ENCODE measurements at places on chromosomes 11 and 22.

- DNase-seq, result no peak
These were observed 359.5 kb downstream of the TMEM135 start for GRCh38 chr11:87397011-87397865.

GRCh38 chr22:33057363-33057995 is 702 bp downstream of the SYN3 start:
- no peak for DNase-seq

DNA sequence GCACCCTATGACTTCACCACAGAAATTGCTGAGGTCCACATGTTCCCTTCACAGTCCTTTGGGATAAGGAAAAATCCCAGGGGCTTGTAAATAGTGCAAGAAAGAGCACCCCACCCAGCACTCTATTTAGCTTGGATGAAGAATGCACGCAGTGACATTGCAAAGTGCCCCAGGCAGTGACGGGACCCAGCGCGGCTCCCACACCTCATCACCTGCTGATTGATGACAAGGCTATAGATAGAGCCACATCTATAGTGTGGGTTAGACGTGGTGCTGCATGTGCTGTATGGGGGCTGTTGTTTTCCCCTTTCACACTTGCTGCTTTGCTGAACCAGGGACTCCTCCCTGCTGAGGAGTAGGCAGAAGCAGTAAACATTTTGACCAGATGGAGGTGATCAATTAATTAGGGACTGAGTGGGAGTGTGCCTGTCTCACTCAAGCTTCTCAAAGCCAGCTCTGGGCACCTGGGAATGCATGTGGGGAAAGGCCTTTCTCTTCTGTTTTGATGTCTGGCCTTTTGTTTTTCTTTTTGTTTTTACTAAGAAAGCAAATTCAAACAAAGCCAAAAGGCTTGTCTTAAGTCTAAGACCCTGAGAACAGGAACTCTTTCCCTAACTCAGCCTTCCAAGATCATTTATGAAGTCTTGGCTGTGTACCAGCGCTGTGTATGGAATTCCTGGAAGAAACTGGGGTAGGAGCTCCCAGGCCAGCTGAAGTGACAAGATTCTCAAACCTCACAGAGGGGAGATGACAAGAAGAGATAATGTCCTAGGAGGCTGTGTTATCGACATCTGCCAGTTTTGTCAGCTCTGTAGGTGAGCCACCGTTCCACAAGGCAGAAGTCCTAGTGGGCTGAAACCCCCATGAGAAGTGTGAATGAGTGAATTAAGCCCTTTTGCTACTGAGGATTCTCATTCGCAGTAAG is 219.7 kb downstream of the BARX2 start:
- no peak for DNase-seq

DNA sequence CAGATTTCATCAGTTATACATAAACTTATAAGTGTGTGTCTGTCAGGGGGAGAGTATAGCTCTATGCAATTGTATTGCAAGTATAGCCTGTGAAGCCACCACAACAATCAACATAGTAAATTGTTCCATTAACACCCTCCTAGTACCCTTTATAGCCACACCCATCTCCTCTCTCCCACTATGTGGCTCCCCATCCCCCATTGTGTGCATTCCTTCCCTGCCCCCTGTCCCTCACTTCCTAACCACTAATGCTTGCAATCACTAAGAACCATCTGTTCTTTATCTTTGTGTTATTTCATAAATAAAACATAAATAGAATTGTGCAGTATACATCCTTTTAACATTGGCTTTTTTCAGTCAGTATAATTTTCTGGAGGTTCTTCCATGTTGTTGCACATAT is 83.1 kb upstream of the SLC5A12 start:
- DNase-seq, result no peak

DNA sequence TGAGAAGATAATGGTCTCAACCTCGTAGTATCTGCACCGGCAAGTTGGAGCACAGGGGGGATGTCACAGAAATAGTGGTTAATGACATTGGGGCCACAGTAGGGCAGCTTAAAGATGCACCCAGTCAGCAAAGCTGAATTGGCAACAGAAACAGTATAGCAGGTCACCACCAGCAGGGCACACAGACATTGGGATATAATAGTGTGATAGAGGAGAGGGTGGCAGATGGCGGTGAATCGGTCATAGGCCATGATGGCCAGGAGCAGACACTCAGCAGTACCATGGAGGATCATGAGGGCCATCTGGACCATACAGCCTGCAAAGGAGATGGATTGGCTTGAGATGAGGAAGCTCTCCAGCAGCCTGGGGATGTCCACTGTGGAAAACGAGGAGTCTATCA is 106.0 kb upstream of the OR9Q1 start:
- no peak for DNase-seq

DNA sequence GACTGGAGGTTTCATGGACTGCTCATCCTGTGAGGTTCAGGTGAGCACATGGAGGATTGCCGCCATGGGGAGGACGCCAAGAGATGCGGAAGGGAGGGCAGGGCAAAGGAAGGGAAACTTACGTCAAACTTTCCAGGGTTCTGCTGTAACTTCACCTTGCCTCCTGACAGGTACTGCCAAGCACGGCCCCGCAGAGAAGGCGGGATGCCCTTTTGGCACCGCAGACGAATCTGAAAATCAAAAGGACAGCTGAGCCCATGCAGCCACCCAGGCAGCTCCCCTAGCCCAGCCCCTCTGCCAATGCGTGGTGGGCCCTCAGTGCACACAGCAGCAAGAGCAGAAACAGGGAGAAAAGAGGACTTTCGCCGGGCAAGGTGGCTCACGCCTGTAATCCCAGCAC is 10.0 kb upstream of the CASTOR1 start:
- DNase-seq, result no peak

GRCh38 chr11:7451520-7451919 is 33.8 kb upstream of the OLFML1 start:
- DNase-seq, result no peak

GRCh38 chr22:17777005-17777716 is 2.9 kb upstream of the BID start:
- no peak for DNase-seq

- DNase-seq, result no peak
These were observed 6.5 kb downstream of the MYBPC3 start for GRCh38 chr11:47345890-47346563.

DNA sequence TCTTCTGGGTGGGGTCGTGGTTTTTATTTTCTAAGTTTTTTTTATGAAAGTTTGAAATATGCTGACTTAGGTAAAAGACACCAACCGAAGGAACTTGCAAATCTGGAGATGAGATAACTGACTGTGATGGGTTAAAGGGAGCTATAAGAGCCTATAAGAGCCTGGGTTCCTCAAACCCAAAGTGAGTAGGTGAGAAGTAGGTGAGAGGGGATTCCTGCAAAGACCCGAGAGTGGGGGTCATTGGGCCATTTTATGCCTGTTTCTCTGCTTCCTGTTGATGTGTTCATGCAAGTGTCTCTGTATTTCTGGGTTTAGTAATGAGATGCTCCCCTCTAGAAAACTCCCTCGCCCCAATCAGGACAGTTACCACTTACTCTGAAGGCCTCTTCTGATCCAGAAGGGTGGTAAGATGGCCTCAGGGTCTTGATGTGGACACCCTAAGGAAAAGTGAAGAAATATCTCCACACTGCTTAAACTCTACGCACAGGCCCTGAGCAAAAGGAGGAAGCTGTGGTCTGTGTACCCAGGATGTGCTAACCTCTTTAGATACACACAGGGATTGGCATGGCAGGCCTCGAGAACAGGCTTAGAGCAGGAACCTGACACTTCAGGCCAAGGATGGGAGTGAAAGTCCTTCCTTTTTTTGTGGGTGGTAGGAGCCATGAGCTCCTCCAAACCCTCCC is 1.8 kb downstream of the FLI1 start:
- DNase-seq, result no peak

DNA sequence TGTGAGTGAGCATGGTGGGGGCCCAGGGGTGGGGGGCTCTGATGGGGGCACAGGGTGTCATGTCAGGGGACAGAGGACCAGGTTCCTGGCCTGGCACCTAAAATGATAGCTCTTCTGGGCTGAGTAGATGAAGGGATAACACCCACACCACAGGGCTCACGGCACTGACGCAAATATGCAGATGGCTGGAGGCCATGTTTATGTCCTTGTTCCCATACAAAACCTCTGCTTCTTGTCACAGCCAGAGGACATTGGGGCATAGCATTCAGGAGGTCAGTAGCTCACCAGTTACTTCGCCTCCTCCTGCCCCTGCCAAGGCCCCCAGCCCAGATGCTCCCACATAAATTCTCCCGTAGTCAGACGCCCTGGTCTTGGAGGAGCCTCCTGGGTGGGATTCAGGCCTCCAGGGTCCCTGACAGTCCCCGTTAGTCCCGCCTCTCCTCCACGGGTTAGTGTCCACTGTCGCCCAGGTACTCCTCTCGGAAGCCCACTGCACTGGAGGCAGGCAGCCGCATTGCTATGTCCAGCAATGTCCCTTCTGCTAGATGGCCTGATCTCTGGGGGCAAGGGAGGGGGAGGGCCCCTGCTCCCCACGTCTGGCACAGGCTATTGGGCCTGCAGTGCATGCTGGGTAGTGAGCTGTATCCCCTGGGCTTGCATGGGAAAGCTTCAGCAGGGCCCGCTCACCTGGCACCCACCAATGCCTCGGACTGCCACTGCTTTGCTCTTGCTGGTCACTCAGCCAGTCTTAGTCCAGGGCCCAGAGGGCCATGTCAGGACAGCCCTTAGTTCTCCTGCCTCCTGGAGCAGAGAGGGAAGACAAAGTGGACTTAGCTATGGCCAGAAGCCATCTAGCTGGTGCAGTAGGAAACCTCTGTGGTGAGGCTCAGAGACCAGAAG is 75.6 kb upstream of the MYOD1 start:
- DNase-seq, result no peak

DNA sequence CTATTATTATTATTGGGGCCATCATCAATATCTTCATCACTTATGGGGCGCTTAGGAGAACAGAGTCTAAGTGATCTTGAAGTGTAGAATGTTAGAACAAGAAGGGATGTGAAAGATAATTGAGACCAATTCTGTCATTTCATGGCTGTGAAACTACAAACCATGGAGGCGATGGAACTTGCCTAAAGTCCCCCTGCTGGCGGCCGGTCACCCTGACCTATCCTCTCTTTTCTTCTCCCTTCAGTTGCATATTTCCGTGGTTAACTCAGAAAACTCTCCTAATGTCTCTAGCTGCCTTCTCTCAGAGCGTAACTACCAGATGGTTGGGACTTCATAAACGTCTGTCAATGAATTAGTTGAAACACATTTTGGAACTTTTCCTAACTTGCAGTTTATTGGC is 6.6 kb upstream of the OR4B1 start:
- peak; percentile 29 for DNase-seq

DNA sequence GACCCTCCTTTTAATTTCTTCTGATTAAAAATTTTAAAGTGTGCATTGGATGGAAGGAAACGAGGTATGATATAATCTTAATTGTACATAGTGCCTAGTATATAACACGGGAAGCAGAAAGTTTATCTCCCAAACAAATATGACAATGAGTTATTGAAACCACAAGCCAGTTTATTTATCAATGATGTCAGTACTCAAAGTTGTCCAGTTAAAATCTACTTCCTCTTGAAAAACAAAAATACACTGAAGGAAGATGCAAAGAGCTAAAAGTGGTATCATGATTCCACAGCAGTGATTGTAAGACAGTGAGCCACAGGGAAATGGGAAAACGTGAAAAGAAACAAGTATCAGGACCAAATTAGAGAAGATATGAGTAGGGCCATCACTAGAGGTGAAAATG is 18.8 kb upstream of the OR5B21 start:
- DNase-seq, result no peak

- no peak for DNase-seq
These were observed 51.7 kb downstream of the ARHGAP42 start for GRCh38 chr11:100738701-100739270.

DNA sequence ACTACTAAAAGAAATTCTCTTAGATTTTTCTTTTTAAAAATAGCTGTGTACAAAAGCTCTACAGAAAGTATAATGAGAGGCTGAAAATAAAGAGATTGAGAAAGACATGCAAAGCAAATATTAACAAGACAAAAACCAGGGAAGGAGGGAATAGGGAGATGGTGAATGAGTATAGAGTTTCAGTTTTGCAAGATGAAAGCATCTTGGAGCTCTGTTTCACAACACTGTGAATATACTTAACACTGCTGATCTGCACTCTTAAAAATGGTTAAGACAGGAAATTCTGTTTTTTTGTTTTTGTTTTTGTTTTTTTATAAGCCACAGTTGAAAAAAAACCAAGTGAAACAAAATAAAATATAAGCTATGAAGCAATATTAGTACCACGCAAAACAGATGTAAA is 5.5 kb downstream of the TMEM218 start:
- DNase-seq, result no peak

GRCh38 chr11:125001079-125001778 is 47.2 kb downstream of the CCDC15 start:
- DNase-seq, result no peak

GRCh38 chr11:35236667-35237003 is 97.7 kb downstream of the CD44 start:
- no peak for DNase-seq

- no peak for DNase-seq
These were observed 46.7 kb upstream of the RAB1B start for GRCh38 chr11:66221726-66222236.

GRCh38 chr11:6353367-6353987 is 33.2 kb upstream of the CAVIN3 start:
- peak; percentile 97 for DNase-seq

DNA sequence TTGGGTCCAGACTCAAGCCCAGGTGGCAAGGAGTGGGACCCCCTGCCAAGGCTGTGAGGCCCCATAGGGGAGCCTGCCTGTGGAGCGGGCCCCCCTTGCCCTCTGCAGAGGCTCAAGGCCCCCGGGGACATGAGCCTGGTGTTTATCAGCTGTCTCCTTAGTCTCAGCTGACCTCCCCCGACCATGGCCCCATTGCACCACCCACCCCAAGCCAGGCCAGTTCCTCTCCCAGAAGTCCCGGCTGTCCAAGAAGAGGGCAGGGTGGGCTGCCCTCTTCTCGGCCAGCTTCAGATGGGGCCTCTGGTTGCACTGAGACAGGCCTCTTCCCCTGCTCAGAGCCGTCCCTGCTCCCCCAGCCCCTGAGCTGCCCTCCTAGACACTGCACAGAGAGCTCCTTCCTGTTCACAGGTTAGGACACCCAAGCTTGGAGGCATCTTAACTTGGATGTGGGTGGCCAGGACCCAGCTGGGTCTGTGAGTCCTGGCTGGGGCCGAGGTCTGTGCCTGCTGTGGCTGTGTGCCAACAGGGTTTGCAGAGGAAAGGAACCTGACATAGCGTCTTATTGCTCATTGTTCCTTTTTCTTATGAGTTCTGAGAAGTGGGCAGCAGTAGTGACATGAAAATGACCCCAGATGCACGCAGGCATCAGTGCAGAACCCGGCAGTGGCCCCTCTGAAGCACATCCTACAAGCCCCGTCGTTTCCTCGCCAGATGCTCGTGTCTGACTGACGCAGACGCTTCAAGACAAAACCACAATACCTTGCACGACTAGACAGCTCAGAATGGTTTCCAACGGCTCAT is 5.4 kb downstream of the TRABD start:
- no peak for DNase-seq
